ENCODE measurements at places on chromosomes 12 and 14.

DNA sequence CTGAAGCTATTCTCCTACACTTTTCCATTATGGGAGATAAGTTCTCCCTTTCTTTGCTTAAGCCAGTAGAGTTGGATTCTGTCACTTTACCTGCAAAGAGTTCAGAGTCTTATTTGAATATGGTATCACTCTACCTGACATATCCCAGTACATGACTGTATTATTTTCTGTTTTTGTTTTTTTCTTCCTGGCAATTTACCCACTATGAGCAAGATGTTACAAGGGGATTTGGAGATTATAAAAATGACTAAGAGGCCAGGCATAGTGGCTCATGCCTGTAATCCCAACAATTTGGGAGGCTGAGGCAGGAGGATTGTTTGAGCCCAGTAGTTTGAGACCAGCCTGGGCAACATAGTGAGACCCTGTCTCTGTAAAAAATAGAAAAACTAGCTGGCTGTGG is 46.4 kb upstream of the CHST11 start:
- DNase-seq: no peak

DNA sequence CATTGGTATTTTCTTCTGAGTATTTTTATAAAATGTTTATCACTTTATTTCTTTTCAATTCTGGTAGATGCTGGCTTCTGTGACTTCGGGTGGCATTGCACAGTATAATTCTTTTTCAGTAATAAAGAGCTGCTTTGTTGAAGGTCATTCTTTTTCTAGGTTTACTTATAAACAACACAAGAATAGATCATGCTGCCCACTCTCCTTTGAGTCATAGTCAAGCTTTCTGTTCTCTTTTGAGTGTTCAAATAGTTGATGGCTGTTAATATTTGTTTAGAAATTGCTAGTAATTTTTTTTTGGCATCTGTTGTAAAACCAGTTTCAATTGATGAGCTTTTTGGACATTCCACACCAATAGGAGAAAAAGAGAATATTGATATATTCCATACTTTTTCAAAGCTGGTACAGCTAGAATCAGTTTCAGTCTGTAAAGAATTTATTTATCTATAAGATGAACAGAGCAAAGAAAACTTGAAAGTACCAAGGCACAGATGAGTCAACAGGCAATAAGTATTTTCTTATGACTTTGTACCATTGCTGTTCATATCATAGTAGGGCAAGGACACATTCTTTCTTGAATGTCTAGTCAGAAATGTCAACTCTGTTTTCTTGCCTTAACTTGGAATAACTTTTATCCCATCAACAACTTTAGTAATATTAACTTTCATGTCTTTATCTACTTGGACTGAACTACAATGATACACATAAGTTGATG is 513.0 kb upstream of the SEL1L start:
- DNase-seq: no peak

DNA sequence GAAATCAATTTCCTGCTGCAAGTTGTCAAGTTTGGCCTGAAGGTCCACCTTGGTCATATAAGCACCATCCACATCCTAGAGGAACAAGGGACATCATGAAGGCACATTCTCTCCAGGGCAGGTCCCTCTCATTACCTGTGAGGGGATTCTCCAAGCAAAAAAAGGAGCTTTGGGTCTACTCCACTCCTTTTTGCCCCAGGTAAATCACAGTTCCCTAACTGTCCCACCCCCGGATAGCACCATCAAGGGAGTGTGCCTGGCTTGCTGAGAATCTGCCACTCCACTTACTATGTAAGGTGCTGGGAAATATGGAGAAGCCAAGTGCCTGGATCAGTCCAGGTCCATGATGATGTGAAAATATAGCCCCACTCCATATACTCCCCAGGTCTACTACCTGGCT is 2.5 kb downstream of the KRT1 start:
- DNase-seq: no peak

DNA sequence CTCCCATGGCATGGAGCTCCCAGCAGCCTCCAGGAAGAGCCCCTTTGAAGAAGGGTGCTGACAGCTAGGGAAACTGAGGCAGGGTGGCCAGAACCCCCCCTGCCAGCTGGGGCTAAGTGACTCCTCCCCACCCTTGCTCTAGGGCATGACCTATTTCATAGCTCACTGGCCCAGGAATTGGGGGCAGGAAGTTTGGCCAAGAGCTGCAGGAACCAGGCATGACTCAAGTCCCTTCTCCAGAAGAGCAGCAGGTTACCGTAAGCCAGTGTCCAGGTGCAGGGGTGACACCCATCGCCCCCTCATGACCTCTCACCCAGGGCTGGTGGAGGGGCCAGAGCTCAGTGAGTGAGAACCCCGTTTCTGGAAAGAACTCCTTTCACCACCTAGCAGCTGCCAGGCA is 1.9 kb downstream of the RASAL1 start:
- DNase-seq: no peak

- no peak for DNase-seq
Measured at GRCh38 chr14:45526715-45527549, 273.9 kb upstream of the MIS18BP1 start.
